Activated CD4-positive, alpha-beta T cell treated with anti-CD3 and anti-CD28 coated beads for 1 hour (primary cell): ENCODE measurements at places on chromosomes 5 and 9.

- DNase-seq = no peak
Observed at GRCh38 chr9:14645648-14646047, 47.6 kb downstream of the ZDHHC21 start.

DNA sequence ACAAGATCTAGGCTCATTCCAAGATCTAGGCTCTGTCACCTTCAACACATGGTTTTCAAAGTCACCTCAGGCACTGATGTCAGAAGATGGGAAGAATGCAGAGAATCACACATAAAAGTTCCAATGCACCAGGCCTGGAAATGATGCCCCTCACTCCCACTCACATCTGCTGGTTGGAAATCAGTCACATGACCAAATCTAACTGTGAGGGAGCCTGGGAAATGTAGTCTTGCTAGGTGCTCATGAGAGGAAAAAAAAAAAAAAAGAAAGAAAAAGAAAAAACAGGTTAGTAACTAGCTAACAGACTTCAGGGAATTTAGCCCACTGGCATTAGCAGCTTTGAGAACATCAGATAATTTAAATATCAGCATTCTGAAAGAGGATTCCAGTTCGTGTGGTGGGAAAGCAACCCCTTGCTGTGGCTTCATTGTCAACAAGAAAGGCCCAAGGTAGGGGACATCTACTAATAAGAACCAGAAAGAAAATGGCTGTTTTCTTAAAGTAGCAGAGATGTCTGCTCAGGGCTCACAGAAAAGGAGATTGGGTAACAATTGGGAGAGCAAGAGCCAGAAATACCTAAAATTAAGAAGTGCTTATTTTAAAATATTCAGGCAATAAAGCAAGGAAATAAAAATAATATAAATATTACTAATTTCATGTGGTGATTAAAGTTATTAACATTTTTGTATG is 614.3 kb downstream of the ACTL7B start:
- DNase-seq = no peak

GRCh38 chr5:140246378-140247122 is 56.4 kb downstream of the PFDN1 start:
- DNase-seq = no peak

GRCh38 chr9:107276966-107277710 is 5.9 kb upstream of the RAD23B start:
- DNase-seq = no peak

DNA sequence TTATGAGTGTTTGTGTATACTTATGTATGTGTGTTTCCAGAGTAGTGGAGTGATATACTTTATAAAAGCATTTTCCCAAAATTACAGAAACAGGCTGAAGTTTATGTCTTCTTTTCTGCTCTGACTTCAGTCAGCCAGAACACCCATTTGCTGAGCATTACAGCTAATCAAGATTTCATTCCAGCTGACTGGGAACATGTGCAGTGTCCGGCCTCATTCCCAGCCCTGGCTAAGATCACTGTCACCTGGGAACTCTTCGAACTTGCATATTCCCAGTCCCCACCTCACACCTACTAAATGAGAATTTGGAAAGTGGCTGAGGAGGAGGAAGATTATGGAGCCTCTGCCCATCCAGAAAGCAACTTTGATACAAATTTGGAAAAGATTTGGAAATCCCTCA is 90.8 kb upstream of the PRRC1 start:
- DNase-seq = no peak

DNA sequence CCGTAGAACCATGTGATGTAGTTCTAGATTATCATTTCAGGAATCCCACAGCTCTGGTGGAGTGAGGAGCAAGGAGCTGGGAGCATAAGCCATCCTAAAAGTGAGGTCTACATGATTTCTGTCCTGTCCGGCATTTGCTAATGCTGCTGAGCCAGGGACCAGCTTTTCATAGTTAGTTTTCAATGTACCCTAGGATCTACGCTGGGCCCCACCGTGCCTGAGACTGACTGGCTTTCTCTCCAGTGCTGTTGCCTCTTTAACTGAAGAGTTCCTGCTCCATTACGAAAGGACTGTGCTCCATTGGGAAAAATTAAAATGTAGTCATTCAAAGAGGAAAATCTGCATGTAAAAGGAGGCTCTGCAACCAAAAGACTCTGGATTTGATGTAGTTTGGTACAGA is 634.8 kb downstream of the DMRTA1 start:
- no peak for DNase-seq
